T-helper 9 cell (primary cell): ENCODE measurements at places on chromosomes 7 and 10.

DNA sequence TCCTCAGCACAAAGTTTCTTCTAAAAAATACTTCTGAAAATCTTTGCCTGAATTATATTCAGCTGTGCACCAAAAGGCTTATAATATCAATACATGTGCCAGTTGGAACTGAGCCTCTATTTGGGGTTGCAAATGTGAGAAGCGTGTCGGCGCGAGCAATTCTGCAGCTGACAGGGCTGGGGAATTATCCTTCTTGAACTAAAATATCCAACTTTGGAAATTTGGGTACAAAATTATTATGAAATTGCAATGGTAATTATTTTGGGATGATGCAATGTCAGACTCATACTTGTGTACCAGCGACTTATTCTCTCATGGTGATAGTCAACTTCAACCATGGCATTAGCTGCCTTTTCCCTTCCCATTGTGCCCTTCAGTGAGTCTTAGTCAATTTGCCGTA is 507.0 kb upstream of the KLF6 start:
- no peak for DNase-seq

GRCh38 chr10:102777711-102778453 is 34.1 kb downstream of the WBP1L start:
- no peak for DNase-seq

- no peak for DNase-seq
These were observed 347.1 kb downstream of the FGFR2 start for GRCh38 chr10:121250995-121251764.

GRCh38 chr7:139321071-139321745 is 19.9 kb upstream of the FMC1 start:
- DNase-seq: no peak

GRCh38 chr10:122343135-122343800 is 31.2 kb upstream of the PLEKHA1 start:
- no peak for DNase-seq

DNA sequence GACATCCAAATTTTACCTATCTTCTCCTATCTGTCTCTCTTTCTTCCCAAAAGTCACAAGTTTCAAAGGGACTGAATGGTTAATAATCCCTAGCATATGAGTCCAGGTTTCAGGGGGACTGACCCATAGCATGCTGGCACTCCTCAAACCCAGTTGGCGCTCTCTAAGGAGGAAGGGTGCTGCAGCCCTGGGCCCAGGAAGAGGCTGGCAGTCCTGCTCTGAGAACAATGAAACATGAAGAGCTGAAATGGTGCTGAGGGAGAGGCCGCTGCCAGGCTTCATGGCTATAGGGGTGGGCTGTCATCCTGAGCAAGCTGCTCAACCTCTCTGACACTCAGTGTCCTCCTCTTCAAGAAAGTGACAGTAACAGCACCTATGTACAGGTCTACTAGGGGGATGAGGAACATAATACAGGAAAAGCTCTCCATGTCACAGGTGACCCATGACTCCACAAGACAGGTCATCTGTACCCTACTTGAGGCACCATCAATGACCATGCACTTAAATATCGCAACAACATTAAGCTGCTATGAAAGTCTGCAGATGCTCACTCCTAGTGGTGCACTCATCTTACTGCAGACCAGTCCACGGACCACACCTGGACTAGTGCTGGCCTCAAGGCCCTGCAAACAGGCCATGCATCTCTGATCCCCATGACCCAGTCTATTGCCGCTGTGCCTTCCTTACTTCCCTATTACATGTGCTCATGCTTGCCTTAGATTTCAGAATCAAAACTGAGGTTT is 17.0 kb downstream of the COBL start:
- no peak for DNase-seq

DNA sequence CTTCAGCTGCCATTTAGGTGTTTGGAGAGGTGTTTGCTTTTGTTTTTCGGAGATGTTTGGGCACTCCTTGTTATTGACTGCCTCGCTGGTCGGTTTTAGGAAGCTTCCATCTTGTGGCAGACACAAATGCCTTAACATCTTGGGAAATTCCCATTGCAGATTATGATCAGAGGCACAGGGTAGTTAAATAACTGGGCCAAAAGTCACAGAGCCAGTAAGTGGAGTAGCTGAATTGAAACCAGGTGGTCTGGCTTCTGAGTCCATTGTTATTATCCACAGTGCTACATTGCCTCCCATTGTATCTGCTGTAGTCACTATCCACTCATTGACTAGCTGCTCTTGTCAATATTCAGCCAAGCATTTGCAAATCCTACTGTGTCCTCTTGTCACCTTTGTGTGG is 138.2 kb upstream of the PLPP4 start:
- DNase-seq: no peak

GRCh38 chr10:72039377-72039776 is 49.0 kb downstream of the SPOCK2 start:
- DNase-seq: no peak

DNA sequence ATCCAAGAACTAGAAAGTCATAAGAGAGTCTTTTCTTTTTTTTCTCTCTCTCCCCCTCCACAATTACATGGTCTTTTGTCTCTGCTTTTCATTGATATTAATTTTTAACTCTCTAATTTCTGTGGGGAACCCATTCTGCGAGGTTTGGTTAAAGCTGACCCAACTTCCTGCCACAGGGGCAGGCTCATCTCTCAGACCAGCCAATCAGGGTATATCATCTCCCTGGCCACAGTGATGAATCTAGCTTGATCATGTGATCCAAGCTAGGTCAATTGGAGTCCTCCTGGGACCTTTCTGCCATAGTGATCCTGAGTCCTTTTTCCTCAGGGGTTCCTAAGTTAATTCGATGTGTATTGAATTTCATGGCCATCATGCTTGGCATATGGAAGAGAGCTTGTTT is 38.0 kb upstream of the TRUB1 start:
- no peak for DNase-seq

GRCh38 chr7:26880852-26881251 is 16.5 kb upstream of the SKAP2 start:
- no peak for DNase-seq

DNA sequence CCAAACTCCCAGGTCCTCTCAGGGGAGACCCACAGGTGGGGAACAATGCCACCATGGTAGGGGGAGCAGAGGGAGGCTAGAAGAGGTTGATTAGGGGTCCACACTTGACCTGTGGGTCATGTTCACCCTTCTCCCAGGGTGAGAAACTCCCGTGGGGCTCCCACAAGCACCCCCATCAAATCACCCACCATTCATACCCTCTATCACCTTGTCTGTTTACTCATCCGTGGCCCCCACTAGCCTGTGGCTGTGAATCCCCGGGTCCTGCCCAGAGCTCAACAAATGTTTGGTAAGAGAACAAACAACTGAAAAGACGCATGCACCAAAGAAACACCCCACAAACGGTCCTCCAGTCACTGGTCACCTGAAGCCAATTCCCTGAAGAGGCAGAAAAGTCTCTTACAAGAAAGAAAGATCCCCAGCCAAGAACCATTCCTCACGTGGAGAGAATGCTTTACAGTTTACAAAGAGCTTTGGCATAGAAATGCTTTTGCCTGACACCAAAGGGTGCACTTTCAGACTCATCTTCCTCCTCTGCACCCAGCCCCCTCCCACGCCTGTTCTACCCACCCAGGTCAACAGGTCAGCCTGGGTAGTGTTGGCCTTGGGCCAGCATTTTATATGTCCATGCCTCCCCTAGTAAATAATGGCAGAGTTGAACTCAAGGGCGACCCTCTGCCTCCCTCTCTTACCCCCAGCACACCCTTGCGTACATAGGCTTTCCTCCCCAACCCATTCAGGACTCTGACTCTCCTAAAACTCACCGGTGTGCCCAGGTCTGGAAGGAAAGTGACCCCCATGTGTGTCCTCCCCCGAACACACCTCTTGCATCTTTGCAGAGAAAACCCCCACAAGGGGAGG is 1.9 kb downstream of the ZCCHC24 start:
- DNase-seq: no peak

- no peak for DNase-seq
These were observed 9.7 kb upstream of the TNKS2 start for GRCh38 chr10:91788527-91788926.

- DNase-seq: no peak
These were observed 16.7 kb downstream of the PPP1R3C start for GRCh38 chr10:91616137-91616536.

- no peak for DNase-seq
These were observed 109.7 kb downstream of the C1GALT1 start for GRCh38 chr7:7292085-7292484.

- no peak for DNase-seq
These were observed 81.0 kb upstream of the CACUL1 start for GRCh38 chr10:118835682-118836326.
